ENCODE measurements at places on chromosomes 16 and 17.

- DNase-seq = no peak
- no peaks in the 10 kb centered on the region for H3K36me3 ChIP-seq
- no peaks in the 10 kb centered on the region for H3K4me1 ChIP-seq
- H3K27ac ChIP-seq = no peak overlapping the region
- H3K4me3 ChIP-seq = no peak overlapping the region
Observed at GRCh38 chr17:55784666-55785065, 33.8 kb downstream of the PCTP start.

GRCh38 chr16:79597277-79598062, 3.1 kb downstream of the MAF start:
- peaks cover 4% of the 10 kb centered on the region for H3K4me1 ChIP-seq
- no peaks in the 10 kb centered on the region for H3K27me3 ChIP-seq
- no peaks in the 10 kb centered on the region for H3K36me3 ChIP-seq

DNA sequence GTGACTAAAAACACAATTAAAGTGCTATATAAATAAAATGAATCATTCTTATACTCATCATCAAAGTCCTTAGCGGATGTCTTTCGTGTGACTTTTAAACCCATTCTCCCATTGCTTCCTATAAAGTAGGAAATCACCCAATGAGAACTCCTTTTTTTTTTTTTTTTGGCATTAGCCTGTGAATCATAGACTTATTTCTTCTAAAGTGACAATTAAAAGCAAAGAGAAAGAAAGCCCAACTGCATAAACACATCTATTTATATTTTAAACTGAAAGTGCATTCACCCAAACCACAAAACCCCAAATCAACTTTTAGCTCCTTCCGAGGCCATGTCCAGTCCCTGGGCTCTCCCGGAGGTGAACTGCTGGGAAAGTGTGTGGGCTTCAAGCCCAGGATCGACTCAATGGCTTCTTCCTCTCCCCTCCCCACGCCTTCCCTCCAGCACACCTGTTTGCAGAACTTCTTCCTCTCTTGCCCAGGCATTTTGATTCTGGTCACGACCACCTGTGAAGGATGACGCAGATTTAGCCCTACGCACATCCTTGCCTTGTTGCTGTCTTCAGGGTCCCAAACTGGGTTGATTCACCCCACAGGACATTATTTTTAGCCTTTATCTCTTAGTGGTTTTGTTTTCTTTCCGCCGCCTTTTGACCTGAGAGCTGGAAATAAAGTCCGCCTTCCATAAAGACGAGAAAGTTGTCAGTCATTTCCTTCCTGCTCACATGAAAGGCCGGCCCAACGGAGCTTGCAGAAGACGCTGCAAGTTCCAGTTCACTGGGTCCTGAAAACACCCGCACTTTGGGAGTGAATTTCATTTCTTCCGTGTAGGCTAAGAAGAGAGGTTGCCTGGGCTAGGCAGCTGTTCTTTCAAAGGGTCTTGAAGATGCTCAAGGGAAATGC, 166.8 kb downstream of the MAP2K6 start:
- peaks cover 10% of the 10 kb centered on the region for H3K4me1 ChIP-seq
- H3K4me3 ChIP-seq = no peak overlapping the region
- H3K27ac ChIP-seq = no peak overlapping the region
- H3K27me3 ChIP-seq = no peaks in the 10 kb centered on the region

- H3K4me1 ChIP-seq = peaks cover 10% of the 10 kb centered on the region
- H3K36me3 ChIP-seq = no peaks in the 10 kb centered on the region
- H3K27ac ChIP-seq = no peak overlapping the region
Observed at GRCh38 chr16:65728652-65729051, 606.8 kb upstream of the CDH11 start.

DNA sequence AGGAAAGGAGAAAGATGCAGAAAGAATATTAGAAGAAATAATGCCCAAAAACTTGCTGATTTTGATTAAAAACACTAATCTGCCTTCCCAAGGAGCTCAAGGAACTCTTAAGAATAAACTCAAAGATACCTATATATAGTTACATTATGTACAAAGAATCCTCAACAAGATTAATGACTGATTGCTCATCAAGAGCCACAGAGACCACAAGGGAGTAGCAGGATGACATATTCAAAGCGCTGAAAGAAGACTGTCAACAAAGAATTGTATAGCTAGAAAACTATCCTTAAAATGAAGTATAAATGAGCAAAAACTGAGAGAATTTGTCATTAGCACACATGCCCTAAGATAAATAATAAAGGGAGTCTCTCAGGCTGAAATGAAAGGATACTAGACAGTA, 6.2 kb downstream of the LPCAT2 start:
- H3K27ac ChIP-seq = no peak overlapping the region
- H3K4me1 ChIP-seq = no peaks in the 10 kb centered on the region
- no peak for DNase-seq
- H3K36me3 ChIP-seq = no peaks in the 10 kb centered on the region
- H3K4me3 ChIP-seq = no peak overlapping the region

DNA sequence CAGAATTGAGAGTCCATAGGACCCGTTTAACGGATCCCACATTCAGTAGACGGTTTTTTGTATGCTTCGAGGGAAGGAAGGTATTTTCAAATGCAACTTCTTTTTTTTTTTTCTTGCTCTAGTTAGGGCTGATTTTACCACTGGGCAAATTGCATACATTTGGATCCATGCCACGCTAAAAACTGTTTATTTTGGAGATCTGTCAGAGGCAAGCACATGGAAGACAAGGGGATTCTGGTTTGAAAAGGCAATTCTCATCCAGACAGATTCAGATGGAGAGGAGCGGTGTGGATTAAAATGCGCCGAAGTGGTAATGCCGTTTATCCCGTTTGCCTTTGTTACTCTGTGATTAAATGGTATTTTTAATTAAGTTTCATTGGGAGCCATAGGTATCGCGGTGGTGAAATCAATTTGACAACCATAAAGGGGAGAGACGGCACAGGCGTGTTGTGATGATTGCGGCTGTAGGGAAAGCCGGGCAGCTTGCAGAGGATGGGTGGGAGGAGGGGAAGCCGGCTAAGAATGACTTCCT, 170.4 kb downstream of the IRX3 start:
- peaks cover 32% of the 10 kb centered on the region for H3K36me3 ChIP-seq
- no peaks in the 10 kb centered on the region for H3K27me3 ChIP-seq
- H3K4me3 ChIP-seq = no peak overlapping the region

DNA sequence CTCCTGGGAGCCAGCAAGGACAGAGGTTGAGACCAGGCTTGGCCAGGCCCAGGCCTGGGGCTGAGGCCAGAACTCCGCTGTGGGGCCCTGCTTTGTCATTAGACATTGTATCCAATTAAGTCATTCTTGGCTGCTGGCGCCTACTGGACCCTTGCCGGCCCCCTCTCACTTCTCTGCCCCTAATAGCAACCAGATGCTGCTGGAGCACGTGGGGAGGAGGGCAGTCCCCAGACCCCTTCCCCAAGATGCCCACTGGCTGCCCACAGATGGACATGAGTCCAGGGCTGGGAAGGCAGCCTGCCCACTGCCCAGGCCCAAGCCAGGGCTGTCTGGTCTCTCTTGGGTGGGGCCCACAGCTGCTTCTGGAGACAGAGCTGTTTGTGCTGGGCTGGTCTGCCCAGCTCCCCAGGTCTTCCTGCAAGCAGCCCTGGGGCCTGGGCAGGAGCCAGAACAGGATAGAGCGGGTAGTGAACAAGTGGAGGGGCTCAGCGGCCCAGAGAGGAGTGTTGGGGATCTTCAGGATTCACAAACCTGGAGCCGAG, 7.8 kb downstream of the PLXDC1 start:
- no peak overlapping the region for H3K27ac ChIP-seq
- no peak overlapping the region for H3K4me3 ChIP-seq
- peaks cover 6% of the 10 kb centered on the region for H3K4me1 ChIP-seq
- H3K27me3 ChIP-seq = no peaks in the 10 kb centered on the region

GRCh38 chr16:54780266-54780665, 150.4 kb upstream of the IRX5 start:
- no peak for DNase-seq
- H3K27me3 ChIP-seq = no peaks in the 10 kb centered on the region
- no peaks in the 10 kb centered on the region for H3K36me3 ChIP-seq
- H3K27ac ChIP-seq = no peak overlapping the region
- no peaks in the 10 kb centered on the region for H3K4me1 ChIP-seq

- H3K27me3 ChIP-seq = no peaks in the 10 kb centered on the region
- peak overlapping the region; percentile 87 for H3K4me3 ChIP-seq
- H3K36me3 ChIP-seq = no peaks in the 10 kb centered on the region
- peaks cover 9% of the 10 kb centered on the region for H3K4me1 ChIP-seq
- peak overlapping the region; percentile 95 for H3K27ac ChIP-seq
Observed at GRCh38 chr17:48047113-48047740, 932 bp upstream of the NFE2L1 start.

DNA sequence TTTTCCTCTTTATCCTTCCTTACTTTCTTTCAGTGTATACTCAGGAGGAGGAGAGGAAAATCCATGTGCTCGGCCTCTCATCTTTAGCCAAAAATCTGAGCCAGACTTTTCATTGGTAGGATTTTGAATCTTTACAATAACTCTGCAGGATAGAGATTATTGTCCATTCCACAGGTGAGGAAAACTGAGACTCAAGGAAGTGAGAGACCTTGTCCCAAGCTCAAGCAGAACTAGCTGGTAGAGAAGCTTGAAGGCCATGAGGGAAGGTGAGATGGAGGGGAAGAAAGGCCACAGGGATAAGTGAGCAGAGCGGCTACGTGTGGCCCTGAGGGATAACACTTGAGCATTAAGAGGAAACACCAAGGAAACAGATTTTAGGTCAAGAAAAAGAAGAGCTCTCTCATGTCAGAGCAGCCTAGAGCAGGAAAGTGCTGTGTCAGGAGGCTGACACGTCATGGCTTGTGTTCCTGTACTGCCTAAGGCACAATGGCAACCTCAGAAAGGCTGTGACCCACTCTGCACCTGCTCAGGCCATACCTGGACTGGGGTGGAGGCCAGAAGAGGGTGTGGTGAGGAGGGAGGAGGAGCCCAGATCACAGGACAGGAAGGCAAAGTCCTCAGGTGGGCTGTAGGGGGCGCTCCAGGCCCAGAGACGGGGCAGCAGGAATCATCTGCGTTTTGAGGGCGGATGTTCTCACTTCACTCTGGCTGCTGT, 11.9 kb downstream of the MT4 start:
- H3K27me3 ChIP-seq = no peaks in the 10 kb centered on the region
- peak; percentile 78 for DNase-seq
- H3K4me1 ChIP-seq = no peaks in the 10 kb centered on the region
- no peaks in the 10 kb centered on the region for H3K36me3 ChIP-seq
- H3K4me3 ChIP-seq = no peak overlapping the region
- no peak overlapping the region for H3K27ac ChIP-seq

- DNase-seq = no peak
- no peaks in the 10 kb centered on the region for H3K27me3 ChIP-seq
- peak overlapping the region; percentile 86 for H3K27ac ChIP-seq
- H3K4me1 ChIP-seq = peaks cover 13% of the 10 kb centered on the region
- peak overlapping the region; percentile 82 for H3K4me3 ChIP-seq
- H3K36me3 ChIP-seq = peaks cover 21% of the 10 kb centered on the region
Observed at GRCh38 chr17:4796552-4796920, 572 bp downstream of the PSMB6 start.

DNA sequence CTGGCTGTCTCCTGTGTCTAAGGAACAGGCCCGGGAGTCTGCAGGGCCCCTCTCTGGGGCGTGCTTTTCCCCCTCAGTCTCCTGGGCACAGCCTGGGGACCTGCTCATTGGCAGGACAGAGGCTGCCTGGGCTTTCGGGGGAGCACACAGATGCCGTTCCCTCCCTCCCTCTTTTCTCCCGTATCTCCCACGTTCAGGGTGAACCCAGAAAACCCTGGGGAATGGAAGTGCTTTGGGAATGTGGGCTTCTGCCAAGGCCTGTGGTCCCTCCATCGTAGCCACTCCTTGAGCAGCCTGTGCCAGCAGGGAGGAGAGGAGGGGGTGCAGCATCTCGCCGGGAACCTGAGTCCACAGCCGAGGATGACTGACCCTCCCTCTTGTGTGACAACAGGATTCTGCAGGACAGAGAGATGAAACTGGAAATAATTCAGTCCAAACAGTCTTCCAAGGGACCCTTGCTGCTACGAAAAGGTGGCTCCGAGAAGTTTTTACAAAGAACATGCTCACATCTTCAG, 52.0 kb downstream of the RNF213 start:
- peaks cover 51% of the 10 kb centered on the region for H3K36me3 ChIP-seq
- H3K27ac ChIP-seq = no peak overlapping the region
- no peak overlapping the region for H3K4me3 ChIP-seq
- H3K27me3 ChIP-seq = no peaks in the 10 kb centered on the region
- H3K4me1 ChIP-seq = no peaks in the 10 kb centered on the region
- DNase-seq = no peak

GRCh38 chr17:8012045-8012580, 9.7 kb downstream of the GUCY2D start:
- no peak overlapping the region for H3K27ac ChIP-seq
- DNase-seq = no peak
- H3K27me3 ChIP-seq = no peaks in the 10 kb centered on the region
- no peak overlapping the region for H3K4me3 ChIP-seq
- no peaks in the 10 kb centered on the region for H3K36me3 ChIP-seq
- peaks cover 11% of the 10 kb centered on the region for H3K4me1 ChIP-seq

DNA sequence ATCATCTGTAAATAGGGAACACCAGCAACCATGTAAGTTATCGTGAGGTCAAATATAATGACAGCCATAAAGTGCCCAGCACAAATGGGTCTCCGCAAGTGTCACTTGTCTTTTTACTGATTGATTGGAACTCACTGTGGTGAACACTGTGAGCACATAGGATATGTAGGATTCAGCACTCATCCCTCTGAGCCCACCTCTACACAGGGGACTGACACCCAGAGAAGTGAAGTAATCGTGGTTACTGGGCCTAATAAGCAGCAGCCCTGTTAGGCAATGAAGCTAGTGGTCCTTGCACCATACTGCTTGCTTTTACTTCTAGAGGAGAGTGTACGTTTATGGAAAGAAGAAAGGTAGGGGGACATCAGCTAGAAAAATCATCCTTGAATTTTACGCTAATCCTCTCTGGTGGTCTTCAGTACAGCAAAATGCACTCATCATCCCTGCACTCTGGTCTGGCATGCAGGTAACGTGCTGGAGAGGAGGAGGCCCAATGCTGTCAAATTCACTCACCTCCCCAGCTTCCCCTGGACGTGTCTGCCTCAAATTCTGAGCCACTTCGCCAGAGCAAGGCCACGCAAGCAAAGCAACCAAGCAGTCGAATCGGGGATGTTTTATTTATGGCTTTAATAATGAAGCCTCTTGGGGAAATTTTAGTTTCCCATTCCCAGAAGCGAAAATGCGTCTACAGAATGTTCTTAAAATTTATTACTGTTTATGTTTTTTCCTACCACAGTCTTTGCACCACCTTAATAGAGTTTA, 74.7 kb downstream of the YPEL2 start:
- no peak overlapping the region for H3K4me3 ChIP-seq
- no peaks in the 10 kb centered on the region for H3K27me3 ChIP-seq
- peaks cover 22% of the 10 kb centered on the region for H3K4me1 ChIP-seq
- H3K27ac ChIP-seq = peak overlapping the region; percentile 66

- H3K27ac ChIP-seq = peak within 1 kb of the TSS; percentile 66
- H3K4me3 ChIP-seq = peak within 1 kb of the TSS; percentile 62
- H3K36me3 ChIP-seq = no peaks in the 10 kb centered on the region
- peaks cover 33% of the 10 kb centered on the region for H3K4me1 ChIP-seq
- DNase-seq = peak; percentile 81
Observed at GRCh38 chr17:45894022-45894784, at the start of gene MAPT. Gene MAPT (plus strand): TSS chr17:45894554. CDS start chr17:45962338, 67,784 bp downstream.

Data from tibial artery (tissue), 4 donors.